Activated T-helper 1 cell treated with anti-CD3 and anti-CD28 coated beads, Interleukin-12 subunit alpha, Interleukin-12 subunit beta, Interleukin-2, Interleukin-4 antibody, amounts not matched to agents 30 ng/mL and 10 ng/mL and 1 ng/mL, durations not matched to agents 14 hours and 24 hours and 36 hours (primary cell): ENCODE measurements at places on chromosomes 13 and 19. TPM values are rescaled to one million over a fixed set of nuclear protein-coding genes. Genes with fewer than 3 reads are reported as not detected.

Gene PEG3
- total RNA-seq, result not detected in 2 replicates

Gene ADPRHL1
- 0.32 and 0.62 TPM in 2 replicates for total RNA-seq

Gene DOHH
- total RNA-seq, result 20.6 and 21.6 TPM in 2 replicates

Gene MEIS3
- total RNA-seq, result not detected in 2 replicates

Gene AXL
- total RNA-seq, result 0.17 and 0.18 TPM in 2 replicates

Gene PSG3
- not detected in 2 replicates for total RNA-seq

Gene POSTN
- not detected in 2 replicates for total RNA-seq

Gene C1QTNF9B
- total RNA-seq, result not detected in 2 replicates

Gene LILRA2
- total RNA-seq, result not detected in 2 replicates

Gene KIR2DL4
- total RNA-seq, result 0.13 and 0.27 TPM in 2 replicates

Gene KLK14
- total RNA-seq, result 0.64 and 1.2 TPM in 2 replicates

Gene IGFL1
- total RNA-seq, result not detected in 2 replicates

Gene CCDC9
- total RNA-seq, result 36.6 and 39.2 TPM in 2 replicates

Gene CYSLTR2
- total RNA-seq, result 0.75 and 0.78 TPM in 2 replicates

Gene LYPD4
- not detected in 2 replicates for total RNA-seq

Gene ZSCAN1
- total RNA-seq, result not detected in 2 replicates

Gene KLK8
- not detected in 2 replicates for total RNA-seq

Gene ZNF577
- 4.4 and 6.3 TPM in 2 replicates for total RNA-seq

Gene TPTE2
- not detected in 2 replicates for total RNA-seq

Gene C19orf81
- total RNA-seq, result not detected in 2 replicates

Gene PRTN3
- not detected in 2 replicates for total RNA-seq

Gene ZNF534
- not detected in 2 replicates for total RNA-seq

Gene KLHL1
- total RNA-seq, result not detected in 2 replicates

Gene OLFM4
- total RNA-seq, result not detected in 2 replicates

Gene NPAS1
- total RNA-seq, result 0.39 and 0.49 TPM in 2 replicates

Gene ZSWIM9
- total RNA-seq, result 8.4 and 9.5 TPM in 2 replicates

Gene TTC9B
- not detected in 2 replicates for total RNA-seq

Gene IRGQ
- 33.5 and 34.9 TPM in 2 replicates for total RNA-seq

Gene EXOC3L2
- total RNA-seq, result not detected in 2 replicates

Gene ZNF135
- 0.05 and 0.16 TPM in 2 replicates for total RNA-seq

Gene IFNL1
- total RNA-seq, result 0.23 TPM in 1 of 2 replicates, not detected in the other

Gene NTN5
- 0.44 and 0.54 TPM in 2 replicates for total RNA-seq

Gene ARHGAP33
- 24.5 and 25.8 TPM in 2 replicates for total RNA-seq

Gene SOX1
- total RNA-seq, result not detected in 2 replicates

Gene NDUFB7
- total RNA-seq, result 131 and 133 TPM in 2 replicates

Gene SIGLEC14
- total RNA-seq, result not detected in 2 replicates

Gene ANGPTL8
- not detected in 2 replicates for total RNA-seq
